ENCODE measurements at places on chromosomes 5 and 9. TPM values are rescaled to one million over a fixed set of nuclear protein-coding genes. Genes with fewer than 3 reads are reported as not detected.
A peak's percentile ranks its signal among the peaks of the same experiment; 100 is the strongest.

GRCh38 chr5:33691856-33692255, 199.9 kb downstream of the ADAMTS12 start:
- no peaks in the 10 kb centered on the region for H3K4me1 ChIP-seq
- DNase-seq = no peak
- no peaks in the 10 kb centered on the region for H3K27me3 ChIP-seq
- H3K36me3 ChIP-seq = no peaks in the 10 kb centered on the region

- no peaks in the 10 kb centered on the region for H3K27me3 ChIP-seq
- H3K36me3 ChIP-seq = peaks cover 6% of the 10 kb centered on the region
- H3K4me1 ChIP-seq = peaks cover 17% of the 10 kb centered on the region
- DNase-seq = no peak
Measured at GRCh38 chr5:143156086-143156485, 247.4 kb downstream of the NR3C1 start.

GRCh38 chr5:116421080-116421629, 153.5 kb downstream of the SEMA6A start:
- no peak for DNase-seq
- no peak overlapping the region for H3K27ac ChIP-seq
- H3K4me1 ChIP-seq = no peaks in the 10 kb centered on the region
- H3K4me3 ChIP-seq = no peak overlapping the region
- no peaks in the 10 kb centered on the region for H3K27me3 ChIP-seq
- H3K36me3 ChIP-seq = no peaks in the 10 kb centered on the region

GRCh38 chr5:136025900-136026299, 2.9 kb upstream of the TGFBI start:
- H3K36me3 ChIP-seq = peaks cover 14% of the 10 kb centered on the region
- H3K27me3 ChIP-seq = no peaks in the 10 kb centered on the region
- no peak overlapping the region for H3K27ac ChIP-seq
- H3K4me1 ChIP-seq = peaks cover 18% of the 10 kb centered on the region
- DNase-seq = no peak

- H3K36me3 ChIP-seq = no peaks in the 10 kb centered on the region
- peaks cover 11% of the 10 kb centered on the region for H3K4me1 ChIP-seq
- no peak overlapping the region for H3K4me3 ChIP-seq
- DNase-seq = peak; percentile 52
Measured at GRCh38 chr9:93948441-93949072, 6.6 kb downstream of the BARX1 start.

GRCh38 chr5:179227580-179228311, 117.5 kb downstream of the ADAMTS2 start:
- no peaks in the 10 kb centered on the region for H3K36me3 ChIP-seq
- no peak overlapping the region for H3K4me3 ChIP-seq
- no peaks in the 10 kb centered on the region for H3K4me1 ChIP-seq
- DNase-seq = peak; percentile 53
- no peak overlapping the region for H3K27ac ChIP-seq

GRCh38 chr9:116207371-116208111, 54.0 kb downstream of the PAPPA start:
- H3K4me3 ChIP-seq = no peak overlapping the region
- H3K36me3 ChIP-seq = peaks cover 17% of the 10 kb centered on the region
- no peak overlapping the region for H3K27ac ChIP-seq
- H3K4me1 ChIP-seq = no peaks in the 10 kb centered on the region
- no peak for DNase-seq

GRCh38 chr5:14142827-14143545, at the start of gene TRIO:
Gene TRIO, plus strand, starts transcription at chr5:14143342. Its CDS starts 384 bp downstream, at chr5:14143726.
- H3K4me1 ChIP-seq = peaks cover 23% of the 10 kb centered on the region
- peak within 1 kb of the TSS; percentile 95 for H3K4me3 ChIP-seq
- peak within 1 kb of the TSS; percentile 87 for H3K27ac ChIP-seq
- no peaks in the 10 kb centered on the region for H3K27me3 ChIP-seq
- peak; percentile 97 for DNase-seq

GRCh38 chr5:53001541-53001940, 12.4 kb downstream of the ITGA2 start:
- DNase-seq = no peak
- peaks cover 62% of the 10 kb centered on the region for H3K36me3 ChIP-seq
- H3K4me1 ChIP-seq = no peaks in the 10 kb centered on the region
- H3K27ac ChIP-seq = peak overlapping the region; percentile 75
- no peaks in the 10 kb centered on the region for H3K27me3 ChIP-seq
- no peak overlapping the region for H3K4me3 ChIP-seq

DNA sequence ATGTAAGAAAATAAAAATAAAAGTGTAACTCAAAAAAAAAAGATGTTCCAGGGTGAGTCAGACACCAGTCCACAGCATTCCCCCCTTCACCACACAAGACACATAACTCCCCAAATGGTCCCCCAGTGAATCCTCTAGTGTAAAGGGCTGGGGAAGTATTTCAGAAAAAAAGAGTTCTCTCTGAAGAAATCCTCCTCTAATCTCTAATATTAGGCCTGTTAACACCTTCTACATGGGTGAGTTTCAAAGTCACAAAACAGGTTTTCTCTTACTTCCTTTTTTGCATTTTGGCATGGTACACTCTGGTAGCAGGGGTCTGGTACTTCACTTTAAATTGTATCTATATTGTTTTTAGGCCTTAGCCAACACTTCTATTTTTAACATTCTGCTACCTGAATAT, 28.2 kb downstream of the RNF145 start:
- DNase-seq = no peak
- H3K36me3 ChIP-seq = peaks cover 36% of the 10 kb centered on the region
- no peaks in the 10 kb centered on the region for H3K27me3 ChIP-seq
- peak overlapping the region; percentile 97 for H3K27ac ChIP-seq
- H3K4me1 ChIP-seq = peaks cover 54% of the 10 kb centered on the region

Gene TAF11L13
- not detected for polyA plus RNA-seq

Gene C5orf52
- polyA plus RNA-seq = not detected

Gene PCDHGB2
- 4.5 TPM for polyA plus RNA-seq

Gene IFNK
- polyA plus RNA-seq = not detected

Gene GRM6
- not detected for polyA plus RNA-seq

Gene ADRA1B
- polyA plus RNA-seq = 2.2 TPM
